ENCODE measurements at places on chromosomes 6 and 20.

- DNase-seq = no peak
Measured at GRCh38 chr6:168658059-168658458, 217.1 kb downstream of the SMOC2 start.

GRCh38 chr6:170147832-170148708, 142.8 kb downstream of the DLL1 start:
- DNase-seq = peak; percentile 56

DNA sequence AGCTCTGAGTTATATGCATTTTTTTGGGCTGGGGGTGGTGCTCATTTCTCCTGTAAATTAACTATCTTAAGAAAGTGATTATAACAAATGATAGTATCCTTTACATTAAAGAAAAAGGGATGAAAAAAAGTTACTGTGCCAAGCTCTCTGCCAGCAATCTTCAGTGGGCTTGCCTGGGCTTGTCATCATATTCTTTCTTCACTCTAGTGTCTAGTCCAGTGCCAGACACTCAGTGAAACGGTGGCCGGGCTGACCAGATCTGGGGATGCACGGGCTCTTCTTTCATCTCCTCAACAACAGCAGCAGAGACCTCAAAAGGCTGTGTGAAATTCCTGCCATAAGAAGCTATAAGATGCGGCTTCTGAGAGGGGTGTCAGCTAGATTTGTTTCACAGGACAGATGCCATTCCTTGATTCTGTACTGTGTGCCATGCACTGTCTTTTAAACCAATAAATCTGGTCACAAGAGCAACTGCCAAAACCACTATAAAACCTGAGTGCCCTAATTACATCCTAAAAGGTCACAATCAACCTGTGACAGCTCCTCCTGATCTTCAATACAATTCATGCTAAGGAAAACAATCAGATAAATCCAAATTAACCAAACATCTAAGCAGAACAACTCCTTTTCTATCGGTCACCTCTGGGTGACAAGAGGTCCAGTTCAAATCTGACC, 12.1 kb downstream of the EXOC2 start:
- DNase-seq = no peak

DNA sequence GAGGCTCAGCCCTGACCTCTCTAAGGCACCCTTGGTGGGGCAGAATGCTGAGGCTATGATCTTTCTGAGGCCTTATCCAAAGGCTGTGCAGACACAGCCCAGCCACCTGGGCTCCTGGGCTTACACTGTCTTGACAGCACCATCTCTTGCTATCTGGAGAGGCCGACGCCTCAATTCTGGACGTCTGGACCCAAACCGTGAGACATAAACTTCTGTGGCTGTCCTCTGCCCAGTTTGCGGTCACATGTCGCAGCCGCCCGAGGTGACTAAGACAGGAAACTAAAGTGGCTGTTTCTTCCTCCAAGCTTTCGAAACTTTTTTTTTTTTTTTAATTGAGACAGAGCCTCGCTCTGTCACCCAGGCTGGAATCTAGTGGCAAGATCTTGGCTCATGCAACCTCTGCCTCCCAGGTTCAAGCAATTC, 49.3 kb downstream of the PRR18 start:
- DNase-seq = no peak

- no peak for DNase-seq
Measured at GRCh38 chr6:1987640-1988039, 257.8 kb downstream of the GMDS start.

DNA sequence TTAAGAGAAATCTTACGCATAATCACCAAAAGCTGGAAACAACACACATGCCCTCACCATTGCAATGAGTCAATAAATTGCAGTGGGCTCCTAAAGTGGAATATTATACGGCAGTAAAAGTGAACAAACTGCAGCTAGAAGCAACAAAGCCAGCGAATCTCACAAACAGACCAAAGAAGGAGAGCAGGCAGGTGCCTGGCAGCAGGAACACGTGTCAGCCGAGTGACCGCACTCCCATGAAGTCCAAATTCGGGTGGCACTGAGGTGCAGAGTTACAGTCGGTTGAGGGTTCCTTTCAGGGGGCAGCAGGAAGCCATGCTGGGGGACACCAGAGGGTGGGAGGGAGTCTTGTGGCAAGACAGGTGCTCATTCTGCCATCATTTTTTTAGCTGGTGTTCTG, 313.1 kb downstream of the TAF4 start:
- no peak for DNase-seq

GRCh38 chr6:157928428-157928827, 53.2 kb upstream of the SYNJ2 start:
- no peak for DNase-seq

DNA sequence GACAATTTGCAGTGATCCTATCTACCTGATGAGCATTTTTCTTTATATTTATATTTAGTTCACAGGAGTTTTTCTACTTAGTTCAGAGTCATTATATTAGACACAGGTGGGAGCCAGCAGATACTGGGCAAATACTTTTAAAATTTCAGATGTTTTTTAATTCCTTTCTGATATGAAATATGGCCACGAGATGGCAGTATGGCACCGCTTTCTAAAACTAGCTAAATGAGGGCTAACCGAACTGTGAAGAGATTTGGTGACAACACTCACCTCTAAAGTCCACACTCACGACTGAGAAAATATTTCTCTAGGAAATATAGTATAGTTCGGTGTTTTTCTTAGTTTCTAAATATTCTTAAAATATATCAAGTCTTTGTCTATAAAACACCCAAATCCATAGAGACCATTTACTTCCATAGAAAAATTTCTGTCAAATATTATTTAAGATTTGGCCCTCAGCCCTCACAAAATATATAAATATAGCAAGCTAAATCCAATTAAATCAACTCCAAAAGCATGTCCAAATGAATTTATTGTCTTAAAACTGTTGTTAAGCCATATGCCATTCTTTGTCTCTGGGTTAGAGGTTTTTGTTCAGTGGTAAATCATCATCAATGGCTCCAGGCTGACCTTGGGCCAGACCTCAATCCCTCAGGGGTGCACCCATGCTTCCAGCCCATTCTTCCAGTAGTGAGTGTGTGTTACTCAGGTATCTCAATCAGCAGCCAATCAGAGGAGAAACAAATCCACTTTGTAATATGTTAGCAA, 63.6 kb downstream of the HUS1B start:
- peak; percentile 55 for DNase-seq

All from activated gamma-delta T cell treated with anti-CD3 and anti-CD28 coated beads, Interleukin-2, amount 50 U/mL, for 16 hours (primary cell).